ENCODE measurements at places on chromosomes 2 and 18. TPM values are rescaled to one million over a fixed set of nuclear protein-coding genes. Genes with fewer than 3 reads are reported as not detected.

NEB gene
- polyA plus RNA-seq: 2.2 TPM

DNA sequence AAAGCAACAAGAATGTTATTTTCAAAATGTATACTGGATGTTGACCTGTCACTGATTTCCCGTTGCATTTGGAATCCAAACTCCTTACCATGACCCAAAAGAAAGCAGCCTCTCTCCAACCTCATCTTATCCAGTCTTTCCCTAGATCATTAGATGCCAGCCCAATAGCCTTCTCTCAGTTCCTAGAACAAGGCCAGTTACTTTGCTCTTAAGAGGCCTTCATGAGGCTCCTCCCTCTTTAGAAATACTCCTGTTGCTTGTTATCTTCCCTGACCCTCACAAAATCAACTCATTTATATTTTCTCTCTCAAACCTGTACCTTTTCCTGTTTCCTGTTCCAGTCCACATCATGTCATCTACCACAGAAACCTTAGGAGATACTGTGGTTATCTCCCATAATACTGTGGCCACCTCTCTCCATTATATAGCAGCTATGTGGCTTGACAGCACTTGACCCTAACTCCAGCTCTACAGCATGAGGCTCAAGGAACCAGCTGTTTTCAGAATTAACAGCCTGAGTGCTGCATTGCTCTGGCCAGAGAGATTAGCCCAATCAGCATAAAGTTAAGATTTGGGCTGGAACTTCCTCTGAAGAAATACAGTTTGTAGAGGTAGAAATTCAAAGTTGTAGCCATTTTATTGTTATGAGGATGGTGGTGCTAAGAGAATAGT is 22.8 kb downstream of the SRBD1 start:
- H3K27ac ChIP-seq: no peak overlapping the region
- DNase-seq: no peak
- H3K36me3 ChIP-seq: no peaks in the 10 kb centered on the region
- H3K27me3 ChIP-seq: no peaks in the 10 kb centered on the region

COQ10B gene
- polyA plus RNA-seq: 20.0 TPM

CCDC102B gene
- polyA plus RNA-seq: 7.6 TPM

DNA sequence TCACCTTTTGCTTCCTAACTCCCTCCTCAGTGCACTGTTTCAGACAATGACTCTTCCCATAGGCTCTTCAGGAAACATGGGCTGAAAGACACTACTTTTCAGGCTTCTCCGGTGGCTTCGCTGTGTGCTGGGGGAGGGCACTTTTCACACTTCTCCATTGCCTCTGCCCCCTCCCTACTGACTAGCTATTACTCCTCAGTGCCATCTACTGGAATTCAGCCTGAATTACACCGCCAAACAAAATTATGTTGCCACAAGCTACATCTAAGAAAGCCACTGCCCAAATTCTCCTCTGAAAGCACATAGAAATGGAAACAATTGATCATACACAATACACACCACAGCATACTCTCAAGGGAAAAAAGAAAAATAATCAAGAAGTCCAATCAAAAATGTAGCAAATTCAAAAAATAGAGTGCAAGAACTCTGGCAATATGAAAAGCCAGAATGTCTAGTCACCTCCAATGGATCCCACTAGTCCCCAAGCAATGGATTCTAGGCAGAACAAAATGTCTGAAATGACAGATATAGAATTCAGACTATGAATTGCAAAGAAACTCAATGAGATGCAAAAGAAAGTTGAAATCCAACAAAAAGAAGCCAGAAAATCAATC is 1139.4 kb upstream of the GYPC start:
- no peak for DNase-seq
- H3K4me1 ChIP-seq: no peaks in the 10 kb centered on the region
- no peak overlapping the region for H3K4me3 ChIP-seq
- no peaks in the 10 kb centered on the region for H3K36me3 ChIP-seq
- H3K27me3 ChIP-seq: no peaks in the 10 kb centered on the region

DNA sequence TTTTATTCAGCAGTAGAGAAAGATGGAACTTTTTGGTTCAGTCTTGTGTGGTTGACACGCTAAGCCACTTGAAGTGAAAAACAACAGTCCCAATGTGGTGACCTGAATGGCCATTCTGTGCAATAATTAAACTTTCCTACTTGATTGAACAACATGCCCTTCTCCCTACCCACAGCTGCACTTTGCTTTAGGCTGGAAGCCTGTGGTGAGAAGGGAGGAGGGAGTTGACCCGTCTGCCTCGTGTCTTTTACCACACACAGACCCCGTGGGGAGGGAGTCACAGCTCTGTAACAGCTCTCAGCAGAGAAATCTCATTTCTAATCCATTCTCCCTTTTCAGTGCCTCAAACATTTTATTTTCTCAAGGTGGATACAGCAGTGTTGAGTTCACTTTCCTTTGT is 138.2 kb upstream of the PKDCC start:
- no peaks in the 10 kb centered on the region for H3K4me1 ChIP-seq
- H3K4me3 ChIP-seq: no peak overlapping the region
- no peaks in the 10 kb centered on the region for H3K27me3 ChIP-seq
- no peak overlapping the region for H3K27ac ChIP-seq
- H3K36me3 ChIP-seq: no peaks in the 10 kb centered on the region

DNA sequence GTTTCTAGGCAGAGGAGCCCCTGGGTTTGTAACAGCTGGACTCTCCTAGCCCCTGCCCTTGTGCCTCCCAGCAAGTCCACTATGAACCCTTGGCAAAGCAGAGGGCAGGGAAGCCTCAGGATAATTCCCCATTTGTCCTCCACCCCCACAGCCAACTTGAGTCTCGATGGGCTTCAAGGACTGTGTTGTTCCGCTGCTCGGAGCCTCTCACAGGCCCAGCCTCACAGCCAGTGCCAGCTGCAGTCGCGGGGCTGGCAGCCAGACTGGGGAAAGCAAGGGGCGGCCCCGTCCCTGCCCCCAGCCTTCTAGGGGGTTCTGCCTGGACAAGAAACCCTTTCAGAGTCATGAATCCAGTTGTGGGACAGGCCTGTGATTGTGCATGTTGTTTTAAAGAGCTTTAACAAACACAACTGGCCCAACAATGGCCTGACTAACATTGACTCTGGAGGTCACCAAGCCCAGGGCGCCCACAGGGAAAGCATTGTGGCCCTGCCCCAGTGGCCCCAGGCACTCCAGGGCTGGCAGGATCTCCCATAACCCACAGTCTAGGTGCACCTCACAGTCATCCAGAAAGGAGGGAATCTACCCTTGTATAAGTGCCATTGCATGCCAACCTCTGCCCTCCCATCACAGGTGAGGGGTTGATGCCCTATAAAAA is 71.8 kb upstream of the DAPL1 start:
- H3K27me3 ChIP-seq: no peaks in the 10 kb centered on the region
- H3K4me1 ChIP-seq: no peaks in the 10 kb centered on the region
- DNase-seq: no peak
- no peak overlapping the region for H3K27ac ChIP-seq

- H3K27ac ChIP-seq: no peak overlapping the region
- no peak for DNase-seq
- H3K36me3 ChIP-seq: no peaks in the 10 kb centered on the region
- no peaks in the 10 kb centered on the region for H3K27me3 ChIP-seq
- H3K4me3 ChIP-seq: no peak overlapping the region
- no peaks in the 10 kb centered on the region for H3K4me1 ChIP-seq
These were observed 569.8 kb downstream of the ARHGAP15 start for GRCh38 chr2:143698888-143699570.

- H3K4me3 ChIP-seq: no peak overlapping the region
- no peak for DNase-seq
- H3K36me3 ChIP-seq: no peaks in the 10 kb centered on the region
- no peaks in the 10 kb centered on the region for H3K4me1 ChIP-seq
- no peak overlapping the region for H3K27ac ChIP-seq
These were observed 227.7 kb upstream of the ZEB2 start for GRCh38 chr2:144747571-144747970.

SP5 gene
- polyA plus RNA-seq: not detected

GRCh38 chr2:45712570-45712969 is 61.1 kb downstream of the PRKCE start:
- no peak overlapping the region for H3K27ac ChIP-seq
- H3K27me3 ChIP-seq: no peaks in the 10 kb centered on the region
- H3K4me1 ChIP-seq: no peaks in the 10 kb centered on the region
- H3K36me3 ChIP-seq: no peaks in the 10 kb centered on the region
- H3K4me3 ChIP-seq: no peak overlapping the region
- DNase-seq: no peak

DNA sequence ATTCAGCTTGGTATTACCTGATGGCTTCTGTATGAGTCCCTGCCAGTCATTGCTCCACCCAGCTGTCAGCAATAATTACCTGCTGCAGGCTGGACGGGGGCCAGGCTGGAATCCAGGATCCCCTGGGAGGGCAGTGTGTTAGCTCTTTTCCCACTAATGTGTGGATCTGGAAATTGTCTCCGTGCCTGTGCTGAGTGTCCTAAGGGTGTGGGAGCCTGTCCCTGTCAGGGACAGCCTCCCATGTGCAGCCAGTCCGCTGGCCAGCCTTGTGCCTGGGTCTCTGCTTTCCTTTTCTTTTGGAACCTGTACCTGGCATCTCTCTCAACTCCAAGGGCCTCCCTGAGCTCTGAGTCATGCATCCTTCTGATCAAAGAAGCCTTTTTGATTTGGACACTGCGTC is 107.2 kb upstream of the SPRED2 start:
- no peak for DNase-seq
- no peak overlapping the region for H3K27ac ChIP-seq
- no peaks in the 10 kb centered on the region for H3K4me1 ChIP-seq
- no peaks in the 10 kb centered on the region for H3K27me3 ChIP-seq
- H3K36me3 ChIP-seq: no peaks in the 10 kb centered on the region

DNA sequence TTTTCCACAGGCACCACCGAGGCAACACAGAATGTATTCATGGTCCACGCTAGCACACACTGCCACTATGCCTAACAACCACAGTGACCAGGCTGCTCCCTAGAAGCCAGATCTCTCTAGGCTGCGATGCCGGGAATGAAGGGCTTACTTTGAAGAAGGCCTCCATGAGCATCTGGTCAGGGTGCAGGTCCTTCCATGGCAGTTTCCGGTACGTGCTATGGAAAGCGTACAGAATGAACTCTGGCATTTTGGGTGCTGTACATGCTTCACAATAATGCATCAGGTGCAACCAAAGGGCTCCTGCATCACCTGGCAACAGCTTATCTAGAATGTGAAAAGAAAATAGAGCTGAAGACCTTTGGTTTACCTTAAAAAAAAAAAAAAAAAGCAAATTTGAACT is 44.9 kb downstream of the SIGLEC15 start:
- no peak overlapping the region for H3K4me3 ChIP-seq
- peaks cover 2% of the 10 kb centered on the region for H3K36me3 ChIP-seq
- H3K27me3 ChIP-seq: no peaks in the 10 kb centered on the region

- no peak overlapping the region for H3K27ac ChIP-seq
- no peaks in the 10 kb centered on the region for H3K27me3 ChIP-seq
- no peaks in the 10 kb centered on the region for H3K36me3 ChIP-seq
- no peaks in the 10 kb centered on the region for H3K4me1 ChIP-seq
- no peak for DNase-seq
These were observed 61.4 kb upstream of the RNF152 start for GRCh38 chr18:61954096-61954746.

DSG2 gene
- 3.3 TPM for polyA plus RNA-seq

GRCh38 chr2:157466764-157467163 is 22.9 kb upstream of the CYTIP start:
- no peak for DNase-seq
- no peak overlapping the region for H3K27ac ChIP-seq
- no peaks in the 10 kb centered on the region for H3K4me1 ChIP-seq
- no peaks in the 10 kb centered on the region for H3K27me3 ChIP-seq
- H3K36me3 ChIP-seq: no peaks in the 10 kb centered on the region
- H3K4me3 ChIP-seq: no peak overlapping the region
